Peyer's patch (tissue), 4 donors: ENCODE measurements at places on chromosomes 2 and 18. TPM values are rescaled to one million over a fixed set of nuclear protein-coding genes. Genes with fewer than 3 reads are reported as not detected.
A peak's percentile ranks its signal among the peaks of the same experiment; 100 is the strongest.

The TRIM43 gene
- not detected for total RNA-seq

GRCh38 chr2:38417745-38418689, 40.9 kb upstream of the ATL2 start:
- no peak for DNase-seq

DNA sequence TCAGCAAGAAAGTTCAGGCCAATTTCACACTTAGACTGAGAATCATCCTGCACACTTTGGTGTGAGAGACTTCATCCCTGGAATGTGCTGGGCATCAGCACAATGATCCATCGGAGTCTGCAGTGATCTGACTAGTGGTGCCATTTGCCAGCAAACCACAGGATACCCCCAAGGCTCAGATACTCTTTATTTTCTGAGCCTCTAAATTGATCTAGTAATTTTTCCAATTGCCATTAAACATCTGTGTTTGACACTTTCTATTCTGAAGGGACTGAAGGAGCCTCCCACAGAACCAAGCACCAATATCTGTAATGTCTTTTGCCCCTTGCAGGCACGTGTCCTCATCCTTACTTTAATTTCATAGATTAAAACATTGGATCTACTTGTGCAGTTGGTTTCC, 485.3 kb upstream of the SMIM21 start:
- no peak for DNase-seq

The MRO gene
- 6.7 TPM for total RNA-seq

DNA sequence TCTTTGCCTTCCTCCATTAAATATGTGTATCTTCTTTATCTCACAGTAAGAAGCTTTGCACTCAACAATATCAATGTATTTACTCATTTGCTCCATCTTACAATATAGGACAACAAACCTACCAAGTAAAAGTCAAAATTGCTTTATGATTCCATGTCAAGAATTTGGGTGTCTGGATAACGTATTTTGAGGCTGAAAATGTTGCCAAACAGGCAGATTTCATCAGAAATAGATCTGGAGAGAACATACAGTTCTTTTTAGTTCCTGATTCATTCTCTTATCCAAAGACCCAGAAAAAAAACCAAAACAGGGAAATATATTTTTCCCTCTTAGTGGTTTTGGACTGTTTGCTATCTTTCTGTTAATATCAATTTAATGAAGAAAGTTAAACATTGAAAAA, 621.1 kb downstream of the STK39 start:
- no peak for DNase-seq

GRCh38 chr2:173395567-173396351, 41.1 kb downstream of the CDCA7 start:
- no peak for DNase-seq

DNA sequence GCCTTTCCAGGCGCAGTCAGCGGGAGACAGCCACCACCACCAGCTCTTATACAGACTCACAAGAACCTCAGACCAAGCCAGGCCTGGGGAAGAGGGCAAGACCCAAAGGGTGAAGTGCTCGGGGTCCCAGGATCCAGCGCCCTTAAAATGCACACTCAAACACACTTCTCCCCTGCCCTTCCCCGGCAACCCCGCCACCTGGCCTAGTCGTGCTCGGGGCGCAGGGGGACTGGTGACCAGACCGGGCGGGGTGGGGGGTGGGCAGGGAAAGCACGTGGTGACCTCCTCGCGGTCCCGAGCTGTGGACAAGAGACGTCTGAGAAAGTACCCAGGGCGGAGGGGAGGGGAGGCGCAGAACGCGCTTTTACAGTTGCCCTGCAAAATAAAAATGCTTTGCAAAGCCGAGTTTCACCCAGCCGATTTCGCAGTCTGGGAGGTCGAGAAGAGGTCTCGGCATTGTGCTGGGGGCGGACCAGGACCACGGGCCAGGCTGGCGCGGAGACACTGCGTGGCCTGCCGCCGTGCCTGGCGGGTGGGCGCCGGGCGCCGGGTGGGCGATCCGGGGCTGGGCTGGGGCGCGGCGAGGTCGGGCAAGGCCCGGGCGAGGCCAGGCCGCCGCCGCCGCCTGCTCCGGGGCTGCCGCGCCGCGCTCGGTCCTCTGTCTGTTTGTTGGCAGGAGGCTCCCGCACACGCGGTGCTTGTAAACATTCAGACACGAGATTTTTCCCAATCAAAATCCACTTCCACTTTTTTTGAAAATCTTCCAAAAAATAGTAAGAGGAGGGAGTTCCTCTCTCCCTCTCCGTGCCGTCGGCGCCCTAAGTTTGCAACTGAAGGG, 2.0 kb downstream of the BCL11A start:
- DNase-seq, result peak; percentile 69

GRCh38 chr18:76491473-76491775, 3.6 kb downstream of the ZNF516 start:
- peak; percentile 71 for DNase-seq

The HOXD4 gene
- total RNA-seq, result 1.7 TPM
